HCT116 (cell line): ENCODE measurements at places on chromosomes 2 and 18. TPM values are rescaled to one million over a fixed set of nuclear protein-coding genes. Genes with fewer than 3 reads are reported as not detected.

DNA sequence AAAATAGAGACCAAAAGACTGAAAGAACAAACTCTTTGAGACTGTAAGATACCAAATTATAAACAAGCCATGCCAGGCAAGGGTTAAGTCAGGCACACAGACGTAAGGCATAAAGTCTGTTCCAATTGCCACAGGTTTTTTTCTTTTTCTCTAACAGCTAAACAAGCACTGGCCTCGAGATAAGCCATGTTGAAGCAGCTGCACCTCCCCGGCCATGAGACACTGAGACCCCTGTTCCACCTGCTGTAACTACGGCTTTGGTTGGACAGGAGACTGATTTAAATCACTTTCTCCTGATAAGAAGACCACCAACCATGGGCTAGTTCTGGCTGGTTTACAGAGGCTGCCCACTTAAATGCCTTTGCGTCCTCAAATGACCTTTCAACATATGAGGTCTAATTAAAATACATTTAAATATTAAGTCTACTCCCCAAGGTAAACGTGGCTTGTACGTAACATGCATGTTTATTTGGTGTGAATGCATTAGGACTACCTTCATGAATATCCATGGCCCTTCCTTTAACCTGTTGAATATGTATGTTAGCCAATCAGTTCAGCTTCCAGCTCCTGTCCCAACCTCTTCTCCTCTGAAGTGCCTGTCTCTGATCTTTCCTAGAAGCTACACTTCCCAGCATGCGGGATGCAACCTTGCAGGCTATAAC lies 117.2 kb downstream of the CMPK2 start:
- no peaks in the 10 kb centered on the region for H3K4me1 ChIP-seq
- no peaks in the 10 kb centered on the region for H3K27me3 ChIP-seq
- no peak for DNase-seq
- H3K36me3 ChIP-seq: no peaks in the 10 kb centered on the region
- H3K4me3 ChIP-seq: no peak overlapping the region

DNA sequence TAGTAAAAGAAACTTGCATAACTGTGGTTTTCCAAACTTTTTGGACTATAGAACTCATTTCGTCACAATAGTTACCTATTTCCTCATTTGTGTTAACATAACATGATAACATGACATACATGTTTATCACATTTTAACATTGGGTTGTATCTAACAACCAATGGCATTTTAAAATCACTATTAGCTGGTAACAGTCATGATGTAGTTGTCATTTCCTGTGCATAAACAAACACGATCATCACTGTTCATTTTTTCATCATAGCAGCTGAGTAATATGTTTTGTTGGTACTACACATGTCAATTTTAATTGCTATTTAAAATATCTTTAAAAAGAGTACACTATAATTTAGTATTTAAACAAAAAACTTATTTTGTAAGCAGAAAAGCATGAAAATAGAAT lies 402.4 kb downstream of the SATB2 start:
- no peaks in the 10 kb centered on the region for H3K4me1 ChIP-seq
- H3K27ac ChIP-seq: no peak overlapping the region
- DNase-seq: no peak
- H3K36me3 ChIP-seq: no peaks in the 10 kb centered on the region
- no peak overlapping the region for H3K4me3 ChIP-seq

DNA sequence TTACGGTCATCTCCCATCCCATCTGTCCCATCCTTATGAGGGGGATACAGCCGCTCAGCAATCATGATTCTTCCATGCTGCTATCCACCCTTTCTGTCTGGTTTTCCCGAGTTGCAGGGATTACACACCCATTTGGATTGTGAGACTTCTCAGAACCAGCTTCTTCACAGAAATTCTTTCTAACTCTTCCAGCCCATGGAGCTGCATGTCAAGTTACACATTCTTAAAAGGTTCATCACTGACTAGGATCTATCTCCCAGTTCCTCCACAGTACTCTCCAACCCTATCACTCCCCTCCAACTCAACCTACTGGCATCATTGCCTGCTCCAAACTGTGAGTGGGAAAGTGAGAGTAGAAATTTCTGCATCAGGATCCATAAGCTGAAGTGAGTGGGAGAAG lies 558.2 kb upstream of the TNP1 start:
- no peak overlapping the region for H3K4me3 ChIP-seq
- no peaks in the 10 kb centered on the region for H3K36me3 ChIP-seq
- peaks cover 76% of the 10 kb centered on the region for H3K27me3 ChIP-seq
- DNase-seq: no peak

DNA sequence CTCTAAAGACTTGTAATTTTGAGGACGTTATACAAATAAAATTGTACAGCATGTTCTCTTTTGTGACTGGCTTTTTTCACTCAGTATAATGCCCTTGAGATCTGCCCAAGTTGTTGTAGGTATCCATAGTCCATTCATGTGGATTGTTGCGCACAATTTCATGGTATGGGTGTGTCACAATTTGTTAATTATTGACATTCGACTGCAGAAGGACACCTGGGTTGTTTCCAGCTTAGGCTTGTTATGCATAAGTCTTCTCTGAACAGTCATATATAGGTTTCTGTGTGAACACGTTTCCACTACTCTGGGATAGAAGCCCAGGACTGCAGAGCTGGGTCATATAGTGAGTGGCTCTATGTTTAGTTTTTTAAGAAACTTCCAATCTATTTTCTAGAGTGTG lies 800.8 kb upstream of the SALL3 start:
- H3K27ac ChIP-seq: no peak overlapping the region
- no peak for DNase-seq
- no peaks in the 10 kb centered on the region for H3K27me3 ChIP-seq
- no peak overlapping the region for H3K4me3 ChIP-seq
- no peaks in the 10 kb centered on the region for H3K36me3 ChIP-seq

- no peaks in the 10 kb centered on the region for H3K36me3 ChIP-seq
- peaks cover 10% of the 10 kb centered on the region; the same call in 1 of the 2 replicates for H3K27me3 ChIP-seq
- no peaks in the 10 kb centered on the region for H3K4me1 ChIP-seq
- no peak overlapping the region for H3K27ac ChIP-seq
These were observed 189.2 kb downstream of the ZBTB7C start for GRCh38 chr18:48219810-48220499.

FER1L5 gene
- 0.91 TPM for total RNA-seq

GRCh38 chr2:241033994-241034393 lies 35.6 kb downstream of the SNED1 start:
- no peak overlapping the region for H3K4me3 ChIP-seq
- H3K27ac ChIP-seq: no peak overlapping the region
- H3K4me1 ChIP-seq: no peaks in the 10 kb centered on the region
- no peak for DNase-seq

- peak; percentile 41 for DNase-seq
- H3K27me3 ChIP-seq: no peaks in the 10 kb centered on the region
- H3K4me1 ChIP-seq: peaks cover 4% of the 10 kb centered on the region; the same call in 1 of the 2 replicates
- H3K27ac ChIP-seq: no peak overlapping the region
- no peak overlapping the region for H3K4me3 ChIP-seq
These were observed 61.9 kb upstream of the IL1R1 start for GRCh38 chr2:102080451-102081242.

DNA sequence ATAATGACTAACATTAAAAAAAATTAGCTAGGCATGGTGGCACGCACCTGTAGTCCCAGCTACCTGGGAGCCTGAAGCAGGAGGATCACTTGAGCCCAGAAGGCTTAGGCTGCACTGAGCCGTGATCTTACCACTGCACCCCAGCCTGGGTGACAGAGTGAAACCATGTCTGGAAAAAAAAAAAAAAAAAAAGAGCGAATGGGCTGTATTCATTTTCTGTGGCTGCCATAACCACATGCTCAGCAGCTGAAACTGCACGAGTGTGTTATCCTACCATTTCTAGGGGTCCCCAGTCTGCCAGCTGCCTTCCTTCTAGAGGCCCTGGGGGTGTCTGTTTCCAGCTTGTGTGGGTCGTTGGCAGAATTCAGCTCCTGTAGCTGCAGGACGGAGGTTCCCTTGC lies 247.8 kb downstream of the EIPR1 start:
- no peaks in the 10 kb centered on the region for H3K27me3 ChIP-seq
- no peak overlapping the region for H3K27ac ChIP-seq
- no peak for DNase-seq
- no peak overlapping the region for H3K4me3 ChIP-seq

GRCh38 chr2:126399001-126399400 lies 257.0 kb upstream of the GYPC start:
- no peak overlapping the region for H3K4me3 ChIP-seq
- H3K4me1 ChIP-seq: no peaks in the 10 kb centered on the region
- H3K27ac ChIP-seq: no peak overlapping the region
- no peaks in the 10 kb centered on the region for H3K27me3 ChIP-seq
- no peak for DNase-seq
- H3K36me3 ChIP-seq: no peaks in the 10 kb centered on the region

- H3K36me3 ChIP-seq: no peaks in the 10 kb centered on the region
- no peak for DNase-seq
- peaks cover 8% of the 10 kb centered on the region; the same call in 1 of the 2 replicates for H3K4me1 ChIP-seq
- H3K4me3 ChIP-seq: peak overlapping the region; percentile 59
- no peak overlapping the region for H3K27ac ChIP-seq
- peaks cover 30% of the 10 kb centered on the region for H3K27me3 ChIP-seq
These were observed 638 bp downstream of the ZNF521 start for GRCh38 chr18:25351280-25351775.

- H3K4me1 ChIP-seq: no peaks in the 10 kb centered on the region
- H3K27ac ChIP-seq: no peak overlapping the region
- H3K27me3 ChIP-seq: no peaks in the 10 kb centered on the region
- H3K4me3 ChIP-seq: no peak overlapping the region
These were observed 264.1 kb downstream of the TRIB2 start for GRCh38 chr2:12980817-12981216.

DNA sequence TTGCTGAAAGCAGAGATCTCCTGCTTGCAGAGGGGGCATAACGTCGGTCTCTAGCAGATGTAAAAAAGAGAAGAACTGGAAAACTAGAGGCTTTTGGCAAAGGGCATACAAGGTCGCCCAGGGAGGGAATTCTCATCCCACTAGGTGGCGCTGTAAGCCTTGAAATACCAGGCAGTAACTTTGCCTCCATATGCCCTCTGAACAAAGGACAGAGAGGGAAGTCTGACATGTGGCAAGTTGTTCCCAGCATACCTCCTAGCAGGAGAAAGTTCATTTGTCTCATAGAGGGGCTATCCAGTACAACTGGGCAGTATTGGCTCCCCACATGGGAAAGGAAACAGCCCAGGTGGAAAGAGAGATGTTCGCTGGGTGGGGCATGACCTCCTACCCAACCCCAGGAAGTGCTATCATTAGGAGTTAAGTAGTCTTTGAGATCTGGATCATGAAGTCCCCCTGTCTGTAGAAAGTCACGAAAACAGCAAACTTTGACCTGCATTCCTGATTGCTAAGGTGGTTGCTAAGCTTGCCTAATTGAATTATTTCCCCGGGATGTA lies 39.9 kb downstream of the STK17B start:
- H3K27ac ChIP-seq: no peak overlapping the region
- H3K36me3 ChIP-seq: 0 out of 2 replicates have a peak, but pooled peaks cover 2% of the 10 kb centered on the region
- DNase-seq: peak; percentile 66
- no peak overlapping the region for H3K4me3 ChIP-seq

MAPK4 gene
- total RNA-seq: 0.89 TPM

GRCh38 chr2:203346612-203347011 lies 18.4 kb downstream of the ABI2 start:
- no peak for DNase-seq
- H3K4me3 ChIP-seq: no peak overlapping the region
- no peaks in the 10 kb centered on the region for H3K4me1 ChIP-seq
- H3K27me3 ChIP-seq: no peaks in the 10 kb centered on the region

- DNase-seq: no peak
- H3K4me3 ChIP-seq: no peak overlapping the region
- H3K27ac ChIP-seq: no peak overlapping the region
- no peaks in the 10 kb centered on the region for H3K27me3 ChIP-seq
These were observed 29.7 kb downstream of the NAB1 start for GRCh38 chr2:190678444-190679162.

- H3K4me3 ChIP-seq: no peak overlapping the region
- no peak for DNase-seq
- H3K4me1 ChIP-seq: no peaks in the 10 kb centered on the region
- no peak overlapping the region for H3K27ac ChIP-seq
- no peaks in the 10 kb centered on the region for H3K27me3 ChIP-seq
These were observed 112.2 kb downstream of the SOS1 start for GRCh38 chr2:39008665-39009064.

GRCh38 chr2:236262238-236262637 lies 2.0 kb downstream of the ASB18 start:
- H3K4me3 ChIP-seq: no peak overlapping the region
- H3K27ac ChIP-seq: no peak overlapping the region
- H3K4me1 ChIP-seq: no peaks in the 10 kb centered on the region
- no peaks in the 10 kb centered on the region for H3K27me3 ChIP-seq
- no peaks in the 10 kb centered on the region for H3K36me3 ChIP-seq
- no peak for DNase-seq

CNGA3 gene
- total RNA-seq: not detected

DNA sequence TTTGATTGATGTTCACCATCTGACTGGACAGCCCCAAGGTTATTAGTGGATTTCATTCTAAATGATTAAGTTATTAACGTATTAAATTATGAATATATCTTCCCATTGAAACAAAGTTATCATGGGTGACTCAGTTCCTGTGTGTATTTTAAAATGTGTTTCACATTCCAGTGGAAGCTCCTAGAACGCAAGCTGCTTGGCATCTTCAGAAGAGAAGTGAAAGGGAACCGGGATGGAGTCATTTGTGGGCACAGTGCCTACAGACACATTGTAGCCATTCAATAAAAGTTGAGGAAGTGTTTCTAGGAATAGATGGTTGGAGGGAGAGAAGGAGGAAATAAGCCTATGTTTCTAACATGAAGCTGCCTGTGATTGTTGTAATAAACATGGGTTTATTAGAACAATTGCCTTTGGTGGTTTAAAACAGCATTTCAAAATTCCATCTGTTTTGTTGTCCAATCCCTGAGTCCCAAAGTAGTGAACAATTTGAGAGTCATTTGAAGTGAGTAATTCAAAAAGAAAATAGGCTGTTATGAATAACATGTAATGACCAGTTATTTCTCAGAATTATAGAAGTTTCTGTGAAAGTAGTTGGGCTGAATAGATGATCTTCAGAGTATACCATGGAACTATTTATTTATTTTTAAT lies 143.5 kb downstream of the PKP4 start:
- no peaks in the 10 kb centered on the region for H3K36me3 ChIP-seq
- H3K27me3 ChIP-seq: no peaks in the 10 kb centered on the region
- no peak overlapping the region for H3K4me3 ChIP-seq
- peaks cover 10% of the 10 kb centered on the region; the same call in 1 of the 2 replicates for H3K4me1 ChIP-seq
